Naive B cell (primary cell): ENCODE measurements at places on chromosomes 6 and 20. TPM values are rescaled to one million over a fixed set of nuclear protein-coding genes. Genes with fewer than 3 reads are reported as not detected.

- H3K4me1 ChIP-seq: no peaks in the 10 kb centered on the region
- no peak overlapping the region for H3K4me3 ChIP-seq
- H3K36me3 ChIP-seq: peaks cover 8% of the 10 kb centered on the region
- DNase-seq: no peak
Measured at GRCh38 chr6:159299566-159299965, 130.4 kb downstream of the FNDC1 start.

DNA sequence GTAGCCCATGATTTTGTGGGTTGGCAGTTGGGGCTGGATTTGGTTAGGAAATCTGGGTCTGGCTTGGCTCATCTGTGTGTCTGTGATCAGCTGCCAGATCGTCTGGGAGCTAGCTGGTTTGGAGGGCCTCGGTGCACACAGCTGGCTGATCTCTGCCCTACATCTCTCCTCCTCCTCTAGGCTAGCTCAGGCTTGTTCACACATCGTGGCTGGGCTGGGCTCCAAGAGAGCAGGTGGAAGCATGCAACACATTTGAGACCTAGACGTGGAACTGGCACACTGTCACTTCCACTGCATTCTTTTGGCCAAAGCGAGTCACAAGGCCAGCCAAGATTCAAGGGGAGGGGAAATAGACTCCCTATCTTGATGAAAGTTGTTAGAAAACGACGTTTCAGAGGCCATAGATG lies 15.9 kb downstream of the NDUFAF5 start:
- H3K4me1 ChIP-seq: no peaks in the 10 kb centered on the region
- H3K27ac ChIP-seq: no peak overlapping the region
- no peak overlapping the region for H3K4me3 ChIP-seq

- no peak overlapping the region for H3K4me3 ChIP-seq
- H3K27ac ChIP-seq: no peak overlapping the region
- no peaks in the 10 kb centered on the region for H3K36me3 ChIP-seq
- no peaks in the 10 kb centered on the region for H3K27me3 ChIP-seq
Measured at GRCh38 chr6:22807818-22808217, 238.5 kb downstream of the HDGFL1 start.

DNA sequence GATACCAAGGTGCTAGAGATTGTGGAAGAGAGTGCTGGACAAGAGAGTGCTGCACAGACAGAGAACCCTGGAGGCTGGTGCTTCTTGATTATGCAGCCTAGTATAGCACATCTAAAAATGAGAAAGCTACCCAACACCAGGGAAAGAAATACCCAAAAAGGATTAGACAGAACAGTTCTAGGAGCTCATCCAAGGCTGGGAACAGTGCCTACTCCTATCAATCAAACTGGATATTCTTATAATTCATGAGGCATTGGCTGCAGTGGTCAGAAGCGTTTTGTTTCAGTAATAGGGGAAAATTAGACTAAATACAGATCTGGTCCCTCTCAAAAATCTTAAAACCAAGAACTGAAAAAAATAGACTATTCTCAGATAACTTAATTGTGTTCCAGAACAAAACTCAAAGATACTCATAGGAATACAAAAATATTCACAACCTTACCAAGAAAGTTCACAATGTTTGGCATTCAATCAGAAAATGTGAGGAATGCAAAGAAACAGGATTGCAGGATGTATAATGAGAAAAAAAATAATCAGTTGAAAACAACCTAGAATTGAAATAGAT lies 222.9 kb downstream of the EPHA7 start:
- H3K4me3 ChIP-seq: no peak overlapping the region
- H3K36me3 ChIP-seq: no peaks in the 10 kb centered on the region
- no peak overlapping the region for H3K27ac ChIP-seq
- DNase-seq: no peak

- H3K36me3 ChIP-seq: no peaks in the 10 kb centered on the region
- no peak overlapping the region for H3K27ac ChIP-seq
- H3K4me3 ChIP-seq: no peak overlapping the region
- no peaks in the 10 kb centered on the region for H3K27me3 ChIP-seq
- DNase-seq: no peak
- no peaks in the 10 kb centered on the region for H3K4me1 ChIP-seq
Measured at GRCh38 chr20:11136691-11137090, 462.9 kb upstream of the JAG1 start.

- DNase-seq: no peak
- H3K27me3 ChIP-seq: peaks cover 6% of the 10 kb centered on the region
- peaks cover 18% of the 10 kb centered on the region for H3K4me1 ChIP-seq
- peaks cover 4% of the 10 kb centered on the region for H3K36me3 ChIP-seq
- no peak overlapping the region for H3K4me3 ChIP-seq
- no peak overlapping the region for H3K27ac ChIP-seq
Measured at GRCh38 chr6:14406614-14407331, 289.2 kb downstream of the CD83 start.

GRCh38 chr20:39066471-39067242 lies 104.5 kb downstream of the DHX35 start:
- no peak for DNase-seq
- H3K4me3 ChIP-seq: no peak overlapping the region
- peaks cover 9% of the 10 kb centered on the region for H3K36me3 ChIP-seq
- H3K4me1 ChIP-seq: no peaks in the 10 kb centered on the region
- H3K27ac ChIP-seq: no peak overlapping the region

Gene GRIK2
- not detected for polyA plus RNA-seq

Gene ETV7
- not detected for polyA plus RNA-seq
